ENCODE measurements at places on chromosomes 1 and 21.

- DNase-seq, result no peak
Measured at GRCh38 chr1:20149601-20150325, 10.6 kb downstream of the PLA2G2F start.

DNA sequence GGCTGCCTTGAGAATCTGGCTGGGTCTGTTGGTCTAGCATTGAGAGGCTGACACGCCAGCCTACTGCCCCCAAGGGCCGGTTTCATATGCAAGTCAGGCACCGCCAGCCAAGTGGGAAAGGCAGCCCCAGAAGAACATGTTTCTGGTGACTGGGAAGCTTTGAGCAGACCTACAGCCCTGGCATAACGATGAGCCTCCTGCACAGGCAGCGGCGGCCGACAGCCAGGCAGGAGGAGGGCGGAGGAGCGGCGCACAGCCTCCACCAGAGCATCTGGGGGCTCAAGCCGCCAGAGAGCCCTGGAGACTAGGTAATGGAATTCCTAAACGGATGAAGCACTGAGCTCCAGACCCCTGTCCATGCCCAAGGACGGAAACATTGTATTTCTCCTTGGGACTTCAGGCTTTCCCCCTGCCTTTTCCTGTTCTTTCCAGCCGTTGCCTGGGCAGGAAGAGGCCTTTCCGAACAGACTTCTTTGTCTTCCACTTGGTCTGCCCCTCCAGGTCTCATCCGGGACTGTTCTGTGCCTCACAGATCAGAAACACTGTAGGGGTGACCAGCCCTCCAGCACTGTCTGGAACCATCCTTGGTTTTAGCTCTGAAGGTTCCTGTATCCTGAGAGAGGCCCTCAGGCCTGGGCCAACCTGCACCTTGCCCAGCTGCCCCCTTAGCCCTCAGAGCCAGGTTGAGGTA is 59.5 kb downstream of the IRF2BP2 start:
- DNase-seq, result no peak

DNA sequence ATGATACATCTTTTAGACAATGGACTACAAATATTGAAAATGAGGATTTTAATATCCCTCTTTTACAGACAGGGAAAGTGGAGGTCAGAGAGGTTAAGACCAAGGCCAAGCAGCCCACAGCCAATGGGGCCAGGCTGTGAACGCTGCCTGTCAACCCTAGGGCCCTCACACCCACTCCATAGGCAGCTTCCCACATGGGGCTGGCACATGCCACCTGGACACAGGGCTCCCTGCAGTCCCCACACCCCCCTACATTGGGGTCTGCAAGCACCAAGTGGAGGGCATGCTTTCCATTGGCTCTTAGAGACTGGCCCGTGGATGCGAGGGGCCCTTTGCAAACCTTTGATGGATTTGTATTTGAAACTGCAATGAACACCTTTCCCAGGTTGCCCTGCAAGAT is 348.5 kb upstream of the VAMP3 start:
- no peak for DNase-seq

DNA sequence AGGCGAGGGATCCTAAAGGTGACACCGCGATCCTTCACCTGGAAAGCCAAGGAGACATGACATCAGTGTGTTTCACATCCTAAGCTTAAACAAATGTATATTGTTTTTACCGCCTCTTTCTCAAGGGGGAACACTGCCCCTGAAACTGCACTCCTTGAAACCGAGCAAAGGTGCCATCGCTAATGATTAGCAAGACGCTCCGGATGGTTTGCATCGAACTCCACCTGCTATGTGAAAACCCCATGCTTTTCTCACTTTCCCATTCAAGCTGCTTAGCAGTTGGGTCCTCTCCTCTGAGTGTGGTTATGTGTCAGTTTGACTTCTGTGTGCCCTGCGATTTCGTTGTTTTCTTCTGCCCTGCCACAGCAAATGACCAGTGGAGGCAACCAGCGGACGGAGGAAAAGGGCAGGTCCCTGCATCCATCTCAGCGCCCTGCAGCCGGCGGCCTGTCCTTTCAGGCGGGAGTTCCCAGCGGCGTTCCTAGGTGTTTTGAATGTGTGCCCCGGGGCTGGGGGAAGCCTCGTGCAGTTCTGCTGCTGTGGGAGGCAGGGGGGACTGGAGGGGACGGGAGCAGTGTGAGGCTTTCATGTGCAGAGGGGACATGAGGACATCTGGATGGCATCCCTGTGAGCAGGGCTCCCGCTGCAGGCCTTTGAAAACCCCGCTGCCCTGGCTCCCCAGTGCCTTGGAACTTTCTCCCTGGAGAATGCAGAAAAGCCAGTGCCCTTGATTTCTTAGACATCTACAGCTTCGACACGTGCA is 16.1 kb downstream of the ZBTB18 start:
- DNase-seq, result no peak

GRCh38 chr1:48207536-48208075 is 14.9 kb upstream of the SLC5A9 start:
- DNase-seq, result no peak

DNA sequence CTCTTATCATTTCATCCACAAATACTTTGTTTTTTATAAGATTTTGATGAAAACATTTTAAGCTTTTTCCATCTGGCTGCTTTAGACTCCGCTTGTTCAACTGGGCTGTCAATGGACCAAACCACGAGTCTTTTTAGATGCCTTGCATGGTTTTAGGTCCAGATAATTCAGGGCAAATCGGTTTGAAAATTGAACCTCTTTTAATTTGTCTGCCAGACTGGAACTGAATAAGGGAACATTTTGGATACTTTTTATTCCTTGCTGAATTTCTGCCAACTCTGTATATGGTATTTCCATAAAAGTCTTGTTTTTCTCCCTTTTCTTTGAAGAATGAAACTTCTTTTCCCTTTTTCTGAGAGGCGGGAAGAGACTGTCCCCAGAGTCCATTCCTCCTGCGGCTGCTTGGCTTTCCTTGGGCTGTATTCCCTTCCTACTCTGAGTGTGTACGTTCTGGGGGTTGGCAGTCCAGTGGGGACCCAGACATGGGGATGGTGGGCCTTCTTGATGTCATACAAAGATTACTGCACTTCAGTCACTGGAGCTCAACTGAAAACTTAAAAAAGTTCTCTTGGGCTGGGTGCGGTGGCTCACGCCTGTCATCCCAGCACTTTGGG is 46.5 kb upstream of the CNN3 start:
- no peak for DNase-seq

DNA sequence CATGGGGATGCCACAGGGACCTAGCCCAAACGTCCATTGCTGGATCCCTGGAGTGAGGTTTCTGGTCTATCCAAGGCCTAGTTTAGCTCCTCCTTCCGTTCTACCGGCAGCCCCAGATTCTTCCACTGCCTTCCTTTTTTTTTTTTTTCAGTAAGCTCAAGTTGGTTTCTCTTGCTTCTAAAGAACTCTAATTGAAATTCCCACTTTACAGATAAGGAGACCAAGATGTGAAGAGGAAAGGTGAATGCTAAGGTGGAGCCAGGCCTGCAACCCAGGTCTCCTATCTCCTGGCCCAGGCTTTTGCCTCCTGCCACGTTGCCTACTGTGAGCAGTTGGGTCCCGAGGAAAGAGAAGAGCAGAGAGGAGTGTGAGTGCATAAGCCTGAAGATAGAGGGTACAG is 31.5 kb upstream of the CLIC4 start:
- no peak for DNase-seq

DNA sequence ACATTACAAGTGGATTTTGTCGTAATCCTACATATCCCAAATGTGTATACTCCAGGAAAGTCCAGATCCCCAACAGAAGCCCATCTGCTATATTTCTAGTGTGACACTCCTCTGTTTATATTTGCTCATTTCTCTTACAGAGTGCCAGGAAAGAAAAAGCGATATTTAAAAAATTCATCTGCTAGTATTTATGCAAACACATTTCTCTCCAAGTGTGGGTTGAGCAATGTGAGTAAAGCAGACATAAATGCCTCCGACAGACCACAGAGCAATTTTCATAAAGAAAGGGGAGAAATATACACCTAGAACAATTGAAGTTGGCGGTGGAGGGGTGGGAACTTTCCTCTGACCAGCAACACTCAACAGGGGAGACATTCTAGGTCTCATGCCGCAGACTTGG is 22.2 kb upstream of the RAP1A start:
- no peak for DNase-seq

DNA sequence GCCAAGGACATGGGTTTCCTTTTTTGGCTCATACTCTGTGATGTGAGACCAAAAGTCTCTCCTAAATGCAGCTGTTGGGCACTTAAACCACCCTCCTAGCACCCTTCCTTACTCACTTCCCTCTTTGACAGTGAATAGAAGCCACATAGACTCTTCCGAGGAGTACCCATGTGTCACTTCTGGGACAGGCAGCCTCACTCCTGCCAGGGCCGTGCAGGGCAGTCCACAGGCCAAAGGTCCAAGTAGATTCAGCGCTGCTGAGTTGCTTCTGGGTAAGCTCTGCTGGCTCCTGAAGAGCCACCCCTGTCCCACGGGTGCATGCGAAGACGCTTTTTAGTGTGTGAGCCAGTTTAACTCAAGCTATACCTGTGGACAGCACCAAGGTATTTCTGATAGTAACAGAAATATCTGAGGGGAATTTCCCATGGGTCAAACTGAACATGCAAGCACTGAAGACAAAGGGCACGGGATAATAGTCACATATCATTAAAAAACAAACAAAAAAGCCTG is 36.8 kb upstream of the BMP8B start:
- no peak for DNase-seq

DNA sequence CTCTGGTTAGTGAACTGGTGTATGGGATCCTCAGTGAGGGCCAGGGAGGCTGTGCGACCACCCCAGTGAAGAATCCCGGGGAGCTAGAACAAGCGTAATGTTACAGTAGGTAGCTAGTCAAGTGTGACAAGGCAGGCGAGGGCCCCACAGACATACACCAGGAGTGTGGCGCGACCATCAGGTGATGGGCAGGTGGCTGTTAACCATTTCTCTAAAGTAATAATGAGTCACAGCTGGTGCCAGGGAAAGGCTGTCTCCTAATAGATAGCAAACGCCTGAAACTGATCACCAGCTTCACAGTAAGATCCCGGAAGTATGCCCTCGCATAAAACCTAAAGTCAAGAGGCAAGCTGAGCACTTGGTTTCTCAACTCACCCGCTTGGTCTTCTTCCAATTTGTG is 40.5 kb upstream of the TARBP1 start:
- no peak for DNase-seq

GRCh38 chr1:76336931-76337371 is 262.4 kb downstream of the ST6GALNAC3 start:
- DNase-seq, result no peak

DNA sequence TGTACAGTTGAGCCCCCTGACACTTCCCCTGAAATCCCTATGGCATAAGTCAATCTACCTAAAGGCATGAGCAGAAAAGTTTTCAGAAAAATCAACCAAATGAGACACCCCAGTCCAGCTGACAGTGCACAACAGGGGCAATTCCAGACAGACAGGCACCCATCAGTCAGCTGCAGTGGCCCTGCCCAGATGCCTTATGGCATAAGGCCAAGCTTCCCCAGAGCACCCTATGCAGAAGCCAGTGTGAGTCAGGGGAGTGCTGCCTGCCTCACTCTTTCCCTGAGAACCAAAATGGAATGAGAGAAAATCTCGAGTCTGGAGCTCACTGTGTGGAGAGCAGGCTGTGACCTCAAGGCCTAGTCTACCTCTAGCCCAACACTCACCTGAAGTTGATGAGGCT is 38.1 kb downstream of the MRAP start:
- no peak for DNase-seq

Data from CD4-positive, alpha-beta T cell treated with Interleukin-6 at 100 ng/mL for 8 hours (primary cell).